ENCODE measurements at places on chromosomes 7 and 10.

GRCh38 chr7:55509322-55509721 is 63.0 kb downstream of the VOPP1 start:
- DNase-seq: no peak

DNA sequence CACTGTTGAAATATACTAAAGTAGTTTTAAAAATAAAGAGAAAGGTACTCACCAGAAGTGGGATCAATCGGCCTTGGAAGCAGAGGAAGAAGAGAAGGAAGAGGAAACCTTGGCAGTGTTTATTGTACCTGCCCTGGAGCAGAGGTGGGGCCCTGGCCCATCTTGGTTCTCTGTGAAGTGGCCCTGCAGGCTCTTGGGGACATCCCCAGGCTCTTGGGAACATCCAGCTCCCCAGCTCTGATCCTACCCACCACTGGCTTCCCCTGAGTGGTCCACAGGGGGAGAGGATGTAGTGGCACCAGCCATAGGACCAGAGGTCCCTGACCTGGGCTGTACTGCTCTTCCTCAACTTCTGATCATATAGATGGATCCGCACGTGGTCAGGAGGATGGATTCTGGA is 22.3 kb upstream of the RET start:
- DNase-seq: no peak

DNA sequence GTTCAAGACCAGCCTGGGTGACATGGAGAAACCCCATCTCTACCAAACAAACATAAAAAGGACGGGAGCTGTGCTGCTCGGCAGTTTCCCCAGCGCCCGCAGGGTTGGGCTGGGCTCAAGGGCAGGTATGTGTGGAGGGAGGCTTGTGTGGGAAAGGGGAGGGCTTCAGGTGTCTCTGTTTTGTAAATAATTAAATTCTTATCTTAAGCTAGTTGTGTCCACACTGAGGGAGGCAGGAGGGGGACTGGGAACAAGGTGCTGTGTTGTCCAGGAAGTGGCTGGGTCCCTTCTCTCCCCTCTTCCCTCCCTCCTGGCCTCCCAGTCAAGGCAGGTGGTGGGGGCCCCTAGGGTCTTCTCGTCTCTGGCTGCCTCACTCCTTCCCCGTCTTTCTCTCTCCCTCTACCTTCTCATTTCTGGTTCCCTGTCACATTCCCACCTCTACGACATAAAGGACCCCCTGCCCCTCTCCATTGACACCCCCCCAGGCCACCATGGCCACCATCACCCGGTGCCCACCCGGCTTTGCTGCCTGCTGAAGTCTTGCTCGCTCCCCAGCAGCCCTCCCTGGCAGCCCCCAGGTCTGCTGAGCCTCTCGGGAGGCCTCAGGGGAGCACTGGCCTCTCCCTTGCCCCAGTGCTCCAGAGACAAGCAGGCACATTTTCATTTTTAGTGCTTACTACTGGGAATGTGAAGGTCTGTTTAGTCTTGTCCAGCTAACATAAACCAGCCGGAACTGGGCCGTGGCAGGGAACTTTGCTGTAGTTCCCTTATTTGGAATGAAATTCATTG is 19.3 kb downstream of the NEURL1 start:
- DNase-seq: no peak

DNA sequence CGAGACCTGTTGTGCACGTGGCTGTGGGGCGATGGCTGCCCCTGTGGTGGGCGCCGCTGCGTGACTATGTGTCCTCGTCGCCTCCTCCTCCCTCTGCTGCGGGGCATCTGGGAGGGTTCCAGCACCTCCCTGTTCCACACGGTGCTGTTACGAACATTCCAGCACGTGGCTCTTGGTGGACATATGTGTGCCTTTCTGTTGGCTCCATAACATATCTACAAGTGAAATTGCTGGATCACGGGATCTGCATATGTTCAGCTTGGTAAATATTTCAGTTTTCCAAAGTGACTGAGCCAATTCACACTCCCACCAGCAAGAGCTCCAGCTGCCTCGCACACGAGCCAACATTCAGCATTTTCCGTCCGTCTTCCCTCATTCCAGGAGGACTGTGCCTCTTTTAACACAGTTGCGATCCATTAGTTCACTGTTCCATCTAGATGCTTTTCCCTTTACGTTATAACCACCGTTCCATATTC is 25.1 kb downstream of the SNX8 start:
- no peak for DNase-seq

DNA sequence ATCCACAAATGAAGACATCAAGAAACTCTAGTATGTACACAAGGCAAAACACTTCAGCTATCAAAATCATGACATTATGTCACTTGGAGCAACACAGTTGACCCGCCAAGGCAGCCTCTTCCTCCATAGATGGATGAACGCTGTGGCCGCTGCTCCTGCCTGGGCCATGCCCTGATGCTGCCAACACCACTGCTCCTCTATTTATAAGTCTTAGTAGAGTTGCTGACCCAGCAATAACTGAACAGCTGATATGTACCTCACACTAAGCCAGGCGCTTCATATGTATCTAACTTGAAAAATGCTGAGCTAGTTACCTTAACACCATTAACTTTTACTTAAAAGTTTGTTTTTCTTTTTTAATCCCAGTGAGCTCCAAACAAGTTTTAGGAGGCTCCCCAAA is 131.9 kb downstream of the LYZL1 start:
- DNase-seq: no peak

DNA sequence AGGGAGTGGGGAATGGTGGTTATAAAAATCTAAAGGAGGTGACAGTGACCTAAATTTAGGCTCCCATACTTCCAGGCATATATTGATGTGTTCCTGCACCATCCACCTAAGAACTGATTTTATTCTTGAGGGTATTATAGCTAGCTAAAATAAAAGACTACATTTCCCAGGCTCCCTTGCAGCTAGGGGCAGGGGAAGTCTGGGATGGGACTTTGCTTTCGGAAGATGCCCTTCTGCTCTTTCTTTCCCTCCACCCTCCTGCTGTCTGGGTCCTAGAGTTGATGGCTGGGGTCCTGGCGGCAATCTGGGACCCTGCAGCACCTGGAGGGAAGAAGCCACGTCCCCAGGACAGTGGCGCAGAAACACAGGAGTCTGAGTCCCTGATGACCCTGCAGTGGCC is 53.8 kb upstream of the SAMD8 start:
- DNase-seq: no peak

Data from RKO (cell line).